Stimulated activated CD4-positive, alpha-beta T cell treated with anti-CD3 and anti-CD28 coated beads, Interleukin-15, amount 100 ng/mL, for 24 hours (primary cell): ENCODE measurements at places on chromosomes 16 and 17.

- no peak for DNase-seq
Observed at GRCh38 chr17:1541367-1541904, 21.2 kb downstream of the PITPNA start.

DNA sequence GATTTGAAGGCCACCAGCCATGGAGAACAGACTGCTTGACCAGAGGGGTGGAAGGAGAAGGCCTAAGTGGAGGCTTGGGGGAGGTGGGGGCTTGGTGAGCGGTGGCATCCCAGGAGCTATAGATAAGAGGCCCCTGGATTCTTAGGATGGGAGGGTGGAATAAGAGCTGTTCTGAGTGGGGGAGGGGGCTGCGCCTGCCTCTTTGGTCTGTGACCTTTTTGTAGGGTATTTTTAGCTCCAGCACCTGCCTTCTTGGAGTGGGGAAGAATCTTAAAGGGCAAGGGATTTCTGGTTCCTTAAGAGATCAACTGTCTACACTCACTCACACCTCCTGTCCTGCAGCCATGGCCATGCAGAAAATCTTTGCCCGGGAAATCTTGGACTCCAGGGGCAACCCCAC is 567 bp downstream of the ENO3 start:
- no peak for DNase-seq

GRCh38 chr16:17451843-17452242 is 18.9 kb downstream of the XYLT1 start:
- no peak for DNase-seq

DNA sequence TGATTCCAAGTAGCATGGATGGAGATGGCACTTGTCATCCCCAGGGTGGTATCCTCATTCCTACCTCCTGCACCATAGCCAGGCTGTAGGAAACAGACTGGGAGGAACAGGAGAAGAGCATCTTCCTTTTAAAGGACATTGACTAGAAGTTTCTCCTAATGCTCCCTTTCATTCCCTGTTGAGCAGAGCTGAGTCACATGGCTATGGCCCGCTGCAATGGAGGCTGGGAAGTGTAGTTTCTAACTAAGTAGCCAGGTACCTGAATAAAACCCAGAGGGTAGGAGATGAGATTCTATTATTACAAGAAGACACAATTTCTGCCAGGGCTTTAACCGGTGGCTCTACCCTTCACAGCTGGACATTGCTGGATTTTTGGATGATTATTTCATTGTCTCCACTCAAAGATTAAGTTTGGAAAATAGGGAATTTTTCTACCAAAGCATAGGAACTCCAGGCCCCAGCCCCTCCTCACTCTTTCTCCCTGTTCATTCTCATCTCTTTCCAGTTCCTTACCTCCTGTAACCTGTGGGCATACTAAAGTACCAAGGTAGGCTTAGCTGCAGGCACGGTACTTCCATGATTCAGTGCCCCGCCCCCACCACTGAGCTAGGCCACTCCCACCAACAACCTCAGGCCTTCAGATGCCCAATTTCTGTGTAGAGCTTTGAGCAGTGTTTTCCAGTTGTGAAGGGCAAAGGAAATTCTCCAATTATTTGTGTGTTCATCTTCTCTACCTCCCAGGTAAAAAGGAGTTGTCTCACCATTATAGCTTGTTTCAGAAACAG is 378.3 kb downstream of the CDH13 start:
- DNase-seq = no peak
